ENCODE measurements at places on chromosomes 11 and 22.
A peak's percentile ranks its signal among the peaks of the same experiment; 100 is the strongest.

DNA sequence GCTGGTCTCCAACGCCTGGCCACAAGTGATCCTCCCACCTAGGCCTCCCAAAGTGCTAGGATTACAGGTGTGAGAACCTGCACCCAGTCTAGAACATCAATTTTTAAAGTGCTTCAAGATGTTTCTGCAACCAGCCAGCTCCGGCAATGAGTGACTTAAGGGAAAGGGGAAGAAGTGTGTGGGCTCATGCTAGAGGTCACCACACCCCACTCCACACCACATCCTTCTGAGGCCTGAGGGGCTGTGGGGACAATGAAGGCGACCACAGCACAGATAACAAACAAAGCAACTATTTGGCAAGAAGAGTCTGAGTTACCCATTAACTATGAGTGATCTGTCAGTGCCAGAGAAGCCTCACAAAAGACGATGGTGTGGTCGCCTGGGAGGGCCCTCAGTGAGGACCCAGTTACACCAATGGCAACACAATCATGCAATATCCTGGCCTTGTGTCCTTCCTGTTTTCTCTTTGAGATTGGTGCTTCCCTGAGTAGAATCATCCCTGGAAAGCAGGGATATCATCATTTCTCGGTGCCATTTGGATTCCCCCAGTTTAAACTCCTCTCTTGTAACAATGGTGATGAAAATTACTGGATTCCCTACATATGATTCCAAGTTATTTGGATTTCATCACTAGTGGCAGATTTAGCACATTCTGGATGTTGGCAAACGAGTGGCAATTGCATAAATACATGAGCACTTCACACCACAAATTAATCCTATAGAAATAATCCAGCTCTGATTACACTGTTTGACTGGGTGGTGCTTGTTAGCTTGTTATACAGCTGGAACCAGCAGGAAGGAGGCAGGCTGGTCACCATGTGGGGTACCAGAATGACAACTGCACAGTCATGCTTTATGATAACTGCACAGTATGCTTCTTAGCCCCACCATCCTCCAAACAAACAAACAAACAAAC is 18.4 kb downstream of the ABTB2 start:
- no peak for DNase-seq

GRCh38 chr22:46450931-46451561 is 86.4 kb downstream of the CELSR1 start:
- no peak for DNase-seq

GRCh38 chr11:506238-506994 is 626 bp downstream of the RNH1 start:
- peak; percentile 93 for DNase-seq

- DNase-seq, result no peak
Observed at GRCh38 chr11:43573233-43573632, 107.3 kb upstream of the HSD17B12 start.

DNA sequence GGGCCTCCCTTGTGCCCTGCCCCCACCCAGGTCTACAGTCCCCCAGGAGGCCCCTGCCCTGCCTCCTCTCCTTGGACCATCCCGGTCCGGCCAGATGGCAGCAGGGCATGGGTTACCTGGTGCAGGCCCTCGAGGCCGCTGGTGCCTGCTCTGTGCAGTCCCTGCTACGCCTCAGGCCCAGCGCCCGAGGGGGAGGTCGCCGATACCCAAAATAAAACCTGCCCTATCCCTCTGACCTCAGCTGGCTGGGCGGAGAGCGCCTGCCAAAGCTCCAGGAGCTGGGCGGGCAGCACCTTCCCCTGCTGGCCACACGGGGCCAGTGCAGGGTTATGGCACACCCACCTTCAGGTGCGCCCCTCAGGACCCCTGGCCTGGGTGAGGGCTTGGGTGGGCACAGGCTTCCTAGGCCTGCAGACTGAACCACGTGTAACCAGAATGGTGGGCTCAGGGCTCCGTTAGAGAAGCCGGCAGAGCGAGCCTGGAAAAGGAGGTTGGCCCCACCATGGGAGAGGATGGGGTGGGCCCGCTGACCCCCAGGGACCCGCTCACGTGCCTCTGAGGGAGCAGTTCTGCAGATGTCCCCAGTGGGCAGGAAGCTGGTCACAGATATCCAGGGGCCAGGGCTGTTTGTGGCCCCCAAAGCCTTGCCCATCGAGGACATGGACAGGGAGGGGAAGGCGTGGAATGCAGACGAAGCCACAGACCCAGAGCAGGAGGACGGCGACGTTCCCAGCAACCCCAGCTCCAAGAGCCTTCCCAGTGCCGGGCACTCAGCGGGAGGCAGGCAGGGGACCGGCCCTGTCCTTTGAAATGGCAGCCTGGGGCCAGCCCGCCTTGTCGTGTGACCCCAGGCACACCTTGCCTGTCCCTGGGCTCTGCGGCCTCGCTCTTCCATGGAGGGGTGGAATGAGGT is 1.7 kb upstream of the TNNT3 start:
- no peak for DNase-seq

DNA sequence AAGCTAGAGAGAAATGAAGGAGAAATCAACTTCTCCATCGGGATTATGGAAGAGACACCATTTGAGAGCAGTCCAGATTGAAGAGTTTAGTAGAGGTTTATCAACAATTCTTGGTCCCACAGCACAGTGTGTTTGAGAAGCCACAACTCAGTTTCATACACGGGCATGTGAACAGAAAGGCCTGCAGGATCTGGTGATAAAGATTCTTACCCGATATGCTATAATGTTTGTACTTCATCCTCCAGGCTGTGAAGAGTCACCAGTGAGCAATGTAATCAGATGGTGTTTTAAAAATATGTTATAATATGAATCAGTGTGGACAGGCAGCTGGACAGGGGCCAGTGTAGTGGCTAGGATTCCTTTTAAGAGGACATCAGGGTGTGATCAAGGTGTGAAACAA is 29.7 kb upstream of the VWA5A start:
- no peak for DNase-seq

DNA sequence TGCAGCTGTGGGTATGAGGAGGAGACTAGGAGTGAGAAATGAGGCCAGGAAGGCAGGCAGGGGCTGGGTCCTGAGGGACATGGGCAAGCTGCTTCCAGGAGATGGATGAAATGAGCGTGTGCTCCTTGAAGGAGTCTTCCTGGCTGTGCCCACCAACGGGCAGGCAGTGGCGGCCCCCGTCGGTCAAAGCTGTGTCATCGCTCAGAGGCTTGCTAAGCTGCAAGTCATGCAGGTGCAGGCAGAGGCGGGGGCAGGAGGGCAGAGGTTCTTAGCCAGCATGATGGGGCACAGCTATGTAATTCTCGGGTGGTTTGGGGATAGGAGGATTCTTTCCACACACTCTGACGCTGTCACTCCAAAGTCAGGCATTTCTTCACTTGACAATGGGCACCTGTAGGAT is 12.5 kb upstream of the PEX26 start:
- DNase-seq, result no peak

DNA sequence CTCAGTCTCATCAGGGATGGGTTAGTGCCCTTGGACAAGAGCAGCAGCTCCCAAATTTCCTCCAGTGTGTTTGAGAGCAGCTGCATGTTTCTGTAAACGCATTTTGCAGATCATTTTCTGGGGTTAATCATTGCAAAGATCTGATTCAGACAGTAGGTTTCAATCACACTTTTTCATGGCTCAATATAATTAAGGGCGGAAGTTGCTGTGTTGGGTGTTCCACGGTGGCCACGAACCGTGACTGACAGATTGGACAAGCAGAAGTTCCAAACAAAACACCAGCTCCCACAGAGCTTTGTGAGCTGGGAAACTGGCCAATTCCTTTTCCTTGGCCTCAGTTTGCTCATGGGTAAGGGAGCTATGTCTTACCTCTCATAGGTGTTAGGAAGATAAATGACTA is 8.4 kb upstream of the RASSF10 start:
- DNase-seq, result no peak

DNA sequence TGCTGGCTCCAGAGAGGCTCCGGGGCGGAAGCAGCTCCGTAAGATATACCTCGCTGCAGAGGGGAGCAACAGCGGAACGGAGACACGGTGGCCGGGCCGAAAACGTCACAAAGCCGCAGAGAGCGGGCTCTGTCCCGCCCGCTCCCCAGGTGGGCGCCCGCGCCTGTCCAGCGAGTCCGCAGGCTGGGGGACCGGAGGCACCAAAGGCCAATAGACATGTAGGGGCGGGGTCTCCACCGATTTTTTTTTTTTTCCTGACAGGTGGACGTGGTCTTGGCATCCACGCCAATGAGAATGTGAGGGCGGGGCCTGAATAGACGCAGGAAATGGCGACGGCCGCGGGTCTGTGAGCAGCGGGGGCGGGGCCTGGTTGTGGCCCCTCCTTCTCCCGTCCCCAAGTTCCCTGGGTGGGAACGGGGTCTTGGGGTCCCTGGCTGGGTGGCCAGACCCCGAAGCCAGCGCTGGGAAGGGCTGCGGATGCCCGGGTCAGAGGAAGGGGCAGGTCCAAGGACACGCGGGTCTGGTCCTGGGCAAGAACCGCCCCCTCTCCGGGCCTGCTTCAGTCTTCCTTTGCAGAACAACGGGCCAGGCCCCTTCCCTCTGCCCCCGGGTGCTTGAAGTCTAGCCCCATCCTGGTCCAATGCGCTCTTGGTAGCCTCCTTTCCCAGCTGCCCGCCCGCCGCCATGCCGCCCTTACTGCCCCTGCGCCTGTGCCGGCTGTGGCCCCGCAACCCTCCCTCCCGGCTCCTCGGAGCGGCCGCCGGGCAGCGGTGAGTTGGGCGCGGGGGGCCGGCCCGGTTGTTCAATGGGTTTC is at the start of gene DNAJC4:
TSS of gene DNAJC4 (plus strand) at position 378 of the 814 bp plus-strand sequence. CDS start at position 685, 307 bp downstream.
- peak; percentile 72 for DNase-seq

GRCh38 chr11:9714272-9714940 is 50.5 kb downstream of the SWAP70 start:
- no peak for DNase-seq

DNA sequence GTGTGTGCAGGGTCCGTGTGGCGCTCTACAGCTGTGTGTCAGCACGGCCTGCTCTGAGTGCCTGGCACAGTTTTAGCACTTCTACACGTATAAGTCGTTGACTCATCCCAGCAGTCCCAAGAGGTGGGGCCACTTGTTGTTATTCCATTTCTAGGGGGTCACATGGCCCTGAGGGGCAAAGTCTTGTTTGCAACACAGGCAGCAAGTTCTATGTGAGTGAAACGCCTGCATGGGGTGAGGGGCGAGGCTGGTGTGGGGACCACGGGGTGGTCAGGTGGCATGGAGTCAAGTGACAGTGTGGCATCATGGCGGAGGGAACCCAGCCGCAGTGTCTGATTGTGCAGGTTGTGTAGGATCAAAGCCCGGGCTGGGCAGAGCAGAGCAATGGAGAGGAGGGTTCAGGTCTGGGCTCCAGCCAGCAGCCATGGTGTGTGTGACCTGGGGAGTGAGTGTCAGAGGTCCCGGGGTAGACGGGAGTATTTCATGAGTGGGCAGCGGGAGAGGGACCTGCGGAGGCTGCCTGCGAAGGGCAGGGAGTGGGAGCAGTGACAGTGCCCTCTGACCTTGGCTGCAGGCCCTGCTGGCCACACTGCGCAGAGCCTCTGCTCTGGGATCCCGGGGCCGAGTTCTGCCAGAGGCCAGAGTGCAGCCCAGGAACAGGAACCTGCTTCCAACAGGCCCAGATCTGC is 27.9 kb downstream of the SHANK3 start:
- DNase-seq, result no peak

- DNase-seq, result no peak
Observed at GRCh38 chr11:119470317-119471291, 47.6 kb upstream of the THY1 start.

GRCh38 chr11:80816454-80816847 is 1375.6 kb upstream of the TENM4 start:
- no peak for DNase-seq

GRCh38 chr11:102599642-102600261 is 25.4 kb downstream of the MMP20 start:
- no peak for DNase-seq

DNA sequence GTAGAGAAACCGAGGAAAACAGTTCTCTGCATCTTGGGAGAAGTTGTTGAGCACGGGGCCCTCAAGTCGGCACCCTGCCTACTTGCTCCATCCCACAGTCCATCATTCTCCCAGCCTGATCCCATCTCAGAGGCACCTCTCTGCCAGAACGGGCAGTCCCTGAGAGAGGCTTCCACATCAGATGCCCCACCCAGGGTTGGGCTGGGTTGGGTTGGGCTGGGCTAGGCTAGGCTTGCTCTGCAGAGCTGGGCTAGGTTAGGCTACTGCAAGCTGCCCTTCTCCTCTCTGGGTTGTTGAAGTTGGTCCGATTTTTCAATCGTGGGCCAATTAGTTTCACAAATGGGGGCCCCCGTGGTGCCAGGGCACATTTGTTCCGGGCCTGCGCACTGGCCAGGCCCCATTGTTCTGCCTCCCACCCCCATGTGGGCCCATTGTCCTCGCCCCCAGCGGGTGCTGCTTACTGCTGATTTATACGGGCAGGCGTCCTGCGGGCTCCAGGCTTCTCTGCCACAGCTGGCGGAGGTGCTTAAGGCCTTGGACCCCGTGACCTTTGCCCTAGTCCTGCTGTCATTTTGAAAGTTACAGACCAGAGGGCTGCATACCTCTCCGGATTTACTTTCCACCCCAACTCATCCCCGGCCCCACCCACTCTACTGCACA is 63.7 kb upstream of the NNMT start:
- DNase-seq, result no peak

DNA sequence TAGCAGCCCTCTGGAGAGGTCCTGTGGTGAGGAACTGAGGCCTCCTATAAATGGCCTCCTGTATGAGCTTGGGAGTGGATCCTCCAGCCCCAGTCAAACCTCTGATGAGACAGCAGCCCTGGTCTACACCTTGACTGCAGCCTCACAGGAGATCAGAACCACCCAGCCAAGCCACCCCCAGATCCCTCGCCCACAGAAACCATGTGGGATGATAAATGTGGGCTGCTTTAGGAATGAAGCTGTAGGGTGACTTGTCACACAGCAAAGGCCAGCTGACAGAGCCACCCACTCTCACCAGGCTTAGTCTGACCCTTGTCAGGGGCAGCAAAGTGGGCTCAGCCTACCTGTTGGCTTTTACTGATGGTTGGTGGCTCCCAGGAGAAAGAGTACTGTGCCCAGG is 6.5 kb upstream of the KCNQ1OT1 start:
- DNase-seq, result no peak

DNA sequence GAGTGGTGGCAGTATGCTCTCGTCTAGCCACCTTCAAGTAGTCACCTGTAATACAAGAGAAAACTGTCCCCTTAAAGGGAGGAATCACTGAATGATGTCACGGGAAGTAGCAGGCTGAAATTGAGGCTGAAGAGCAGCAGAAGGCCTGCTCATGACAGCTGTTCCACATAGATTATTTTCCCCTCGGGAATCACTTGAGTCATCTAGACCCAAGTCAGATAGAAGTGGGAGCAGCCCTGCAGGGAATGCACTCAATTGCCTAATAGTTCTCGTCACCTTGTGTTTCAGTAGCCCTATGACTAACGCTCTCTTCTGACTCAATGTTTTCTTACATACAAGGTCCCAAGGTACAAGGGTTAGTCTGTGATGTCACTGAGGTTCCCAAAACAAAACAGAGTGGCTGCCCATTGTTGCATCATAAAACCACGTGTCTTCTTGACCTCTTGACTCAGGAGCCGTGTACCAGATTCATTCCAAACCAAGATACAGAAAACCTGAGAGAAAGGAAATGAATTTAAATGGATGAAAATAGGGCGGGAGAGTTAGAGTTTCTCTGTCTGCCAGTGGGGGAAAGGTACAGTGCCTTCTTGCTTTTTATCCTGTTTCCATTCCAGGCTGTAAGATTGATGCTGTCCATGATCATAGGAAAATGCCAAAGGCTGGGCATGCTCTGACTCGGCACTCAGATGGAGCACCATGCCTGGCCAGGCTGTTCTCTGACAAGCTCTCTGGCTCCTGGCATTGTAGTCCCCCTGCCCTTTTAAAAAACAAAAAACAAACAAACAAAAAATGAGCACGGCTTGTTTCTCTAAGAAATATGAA is 21.6 kb upstream of the C11orf96 start:
- no peak for DNase-seq

GRCh38 chr22:30857791-30858190 is 110.8 kb downstream of the MORC2 start:
- no peak for DNase-seq
